ENCODE measurements at places on chromosomes 2 and 18.

GRCh38 chr2:167271932-167272331, 383.7 kb downstream of the XIRP2 start:
- DNase-seq, result no peak

- DNase-seq, result no peak
Observed at GRCh38 chr2:68767031-68767961, 32.7 kb downstream of the ARHGAP25 start.

DNA sequence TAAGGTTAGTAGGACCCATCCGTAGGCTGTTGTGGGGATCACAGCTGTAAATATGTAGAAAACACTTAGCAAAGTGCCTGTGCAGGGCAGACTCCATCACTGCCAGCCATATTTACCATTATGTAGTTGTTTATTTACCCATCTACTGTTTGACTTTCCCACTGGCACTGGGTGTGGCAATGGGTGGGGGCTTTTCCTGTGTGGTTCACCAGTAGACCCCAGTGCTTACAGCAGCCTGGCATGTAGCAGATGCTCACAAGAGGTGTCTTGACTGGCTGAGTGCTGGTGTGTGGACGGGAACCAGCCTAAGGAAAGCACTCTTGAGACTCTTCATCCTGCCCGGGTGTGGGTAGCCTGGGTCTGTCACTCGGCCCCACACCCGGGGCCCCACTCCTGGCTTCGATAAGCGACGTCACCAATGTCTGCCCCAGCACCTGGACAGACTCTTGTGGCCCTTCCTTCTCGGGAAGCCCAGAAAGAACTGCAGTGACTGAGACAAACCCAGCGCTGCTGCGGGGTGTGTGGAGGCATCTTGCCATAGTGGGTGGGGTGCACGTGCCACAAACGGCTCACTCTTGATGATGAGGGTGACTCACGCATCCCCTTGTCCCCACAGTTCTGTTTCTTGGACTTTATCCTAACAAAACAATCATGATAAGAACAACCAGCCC, 78.3 kb downstream of the HDAC4 start:
- no peak for DNase-seq

GRCh38 chr2:10151462-10151861, 28.9 kb downstream of the RRM2 start:
- no peak for DNase-seq

DNA sequence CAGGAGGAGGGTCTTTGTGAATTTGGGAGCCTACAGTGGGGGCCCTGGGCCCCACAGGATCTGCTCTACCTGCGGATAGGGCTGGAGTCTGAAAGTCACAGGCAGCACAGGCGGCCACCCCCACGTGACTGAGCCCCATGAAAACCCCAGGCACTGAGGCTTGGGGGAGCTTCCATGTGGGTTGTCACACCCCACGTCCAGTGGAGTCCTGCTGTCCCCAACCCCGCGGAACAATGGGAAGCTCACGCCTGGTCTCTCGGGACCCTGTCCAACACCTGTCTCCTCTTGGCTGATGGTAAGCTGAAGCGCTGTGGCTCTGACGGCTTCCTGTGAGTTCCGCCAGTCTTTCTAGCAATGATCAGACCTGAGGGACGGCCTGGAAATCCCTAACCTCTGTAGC, 85.8 kb downstream of the PTGR3 start:
- no peak for DNase-seq

DNA sequence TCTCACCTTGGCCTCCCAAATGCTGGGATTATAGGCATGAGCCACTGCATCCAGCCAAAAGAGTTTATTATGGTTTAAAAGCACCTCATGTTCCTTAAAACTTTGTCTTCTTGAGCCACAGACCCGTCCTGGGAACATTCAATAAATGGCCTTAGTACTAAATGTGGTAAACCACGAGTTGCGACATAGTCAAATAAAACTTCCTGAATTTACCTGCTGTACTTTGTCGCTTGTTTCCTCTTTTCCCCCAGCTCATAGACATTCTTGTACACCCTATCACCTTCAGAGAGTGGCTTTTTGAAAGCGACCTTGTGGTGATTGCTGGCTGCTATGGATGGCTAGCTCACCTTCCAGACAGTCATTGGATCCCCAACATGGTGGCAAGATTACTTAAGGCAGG, 310.4 kb downstream of the LRRTM1 start:
- no peak for DNase-seq

GRCh38 chr2:3466966-3467365, 52.4 kb downstream of the ADI1 start:
- no peak for DNase-seq

DNA sequence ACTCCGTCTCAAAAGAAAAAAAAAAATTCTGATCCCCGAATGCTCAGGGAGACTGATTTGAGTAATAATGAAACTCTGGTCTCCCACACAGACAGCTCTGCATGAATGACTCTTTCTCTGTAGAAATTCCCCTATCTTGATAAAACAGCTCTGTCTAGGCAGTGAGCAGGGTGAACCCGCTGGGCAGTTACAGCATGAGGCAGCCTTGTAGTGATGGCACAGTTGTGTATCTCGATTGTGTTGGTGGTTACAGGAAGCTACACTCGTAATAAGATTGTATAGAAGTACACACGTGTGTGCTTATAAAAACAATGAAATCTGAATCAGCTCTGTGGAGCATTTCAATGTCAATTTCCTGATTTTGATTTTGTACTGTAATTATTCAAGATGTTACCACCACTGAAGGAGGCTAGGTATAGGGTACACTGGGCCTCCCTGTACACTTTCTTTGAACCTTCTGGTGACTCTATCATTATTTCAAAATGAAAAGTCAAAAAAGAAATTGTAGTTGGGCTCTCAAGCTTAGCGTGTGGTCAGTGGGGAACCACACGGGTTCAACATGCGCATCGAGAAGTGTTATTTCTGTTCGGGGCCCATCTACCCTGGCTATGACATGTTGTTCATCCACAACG, 34.9 kb upstream of the ATP8B1 start:
- no peak for DNase-seq

DNA sequence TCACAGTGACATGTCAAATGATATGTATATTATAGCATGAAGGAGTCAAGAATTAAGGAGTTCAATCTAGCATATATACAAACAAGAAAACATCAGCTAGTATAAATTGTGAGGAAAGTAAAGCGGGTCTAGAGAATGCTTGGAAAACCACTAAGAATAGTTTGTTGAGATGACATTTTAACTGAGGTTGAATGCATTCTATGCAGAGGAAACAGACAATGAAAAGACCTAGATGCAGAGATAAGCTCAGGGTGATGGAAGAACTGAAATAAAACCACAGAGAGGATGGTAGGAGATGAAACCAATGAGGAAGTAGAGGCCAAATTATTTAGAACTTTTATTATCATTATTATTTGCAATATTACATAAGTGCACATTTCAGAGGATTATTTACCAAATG, 803.6 kb upstream of the FANCL start:
- no peak for DNase-seq

- no peak for DNase-seq
Observed at GRCh38 chr2:167069855-167070254, 181.6 kb downstream of the XIRP2 start.

DNA sequence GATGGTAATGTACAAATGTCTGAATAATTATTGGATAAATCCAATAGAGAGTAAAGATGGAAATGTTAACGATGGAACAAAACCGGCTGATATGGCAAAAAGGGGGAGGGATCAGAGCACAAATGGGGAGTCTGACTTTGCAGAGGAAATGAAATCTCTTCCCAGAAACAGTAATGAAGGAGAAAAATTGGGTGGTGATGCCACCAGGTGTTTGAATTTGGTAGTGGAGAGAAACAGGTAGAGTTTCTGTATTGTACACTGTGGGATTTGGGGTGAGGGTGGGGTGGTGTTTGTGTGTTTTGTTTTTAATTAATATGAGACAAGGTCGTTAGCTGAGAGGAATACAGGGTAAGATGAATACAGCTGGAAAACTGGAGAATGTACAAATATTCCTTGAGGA, 20.4 kb upstream of the XDH start:
- no peak for DNase-seq

GRCh38 chr18:5417342-5417741, 121.8 kb upstream of the ZBTB14 start:
- DNase-seq, result no peak

DNA sequence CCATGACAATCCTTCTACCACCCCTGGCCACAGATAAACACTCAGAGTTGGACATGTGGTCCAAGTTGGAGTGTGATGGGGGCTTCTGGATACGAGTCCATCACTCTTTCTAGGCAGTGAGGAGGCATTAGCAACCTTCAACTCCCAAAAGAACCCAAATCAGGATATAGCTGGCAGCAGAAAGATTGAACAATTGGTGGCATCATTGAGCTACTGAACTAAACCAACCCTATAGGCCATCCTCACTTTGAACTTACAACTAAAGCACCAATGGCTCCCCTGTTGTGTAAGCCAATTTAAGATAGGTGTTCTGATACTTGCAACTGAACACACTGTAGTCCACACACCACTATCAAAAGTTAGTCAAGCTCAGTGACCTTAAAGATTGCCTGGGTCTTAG, 24.0 kb upstream of the MARCO start:
- no peak for DNase-seq

DNA sequence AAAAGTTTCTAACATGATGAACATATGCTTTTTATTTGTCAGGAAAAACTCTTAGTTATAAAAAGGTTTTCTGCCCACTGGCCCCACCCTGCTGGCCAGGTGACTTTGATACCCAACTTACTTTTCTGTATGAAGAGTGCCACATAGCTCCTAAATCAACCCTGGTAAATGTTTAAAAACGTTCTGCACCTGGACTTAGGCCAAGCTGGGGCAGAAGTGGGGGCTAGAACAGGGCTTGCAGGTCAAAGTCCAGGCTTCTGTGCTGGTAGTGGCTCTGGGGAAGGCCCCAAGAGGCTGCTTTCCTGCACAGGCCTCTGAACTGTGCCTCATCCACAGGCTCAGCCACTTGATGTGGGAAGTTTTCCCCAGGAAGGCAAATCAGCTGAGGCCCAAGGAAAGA, 171.7 kb downstream of the ANKRD30B start:
- no peak for DNase-seq

DNA sequence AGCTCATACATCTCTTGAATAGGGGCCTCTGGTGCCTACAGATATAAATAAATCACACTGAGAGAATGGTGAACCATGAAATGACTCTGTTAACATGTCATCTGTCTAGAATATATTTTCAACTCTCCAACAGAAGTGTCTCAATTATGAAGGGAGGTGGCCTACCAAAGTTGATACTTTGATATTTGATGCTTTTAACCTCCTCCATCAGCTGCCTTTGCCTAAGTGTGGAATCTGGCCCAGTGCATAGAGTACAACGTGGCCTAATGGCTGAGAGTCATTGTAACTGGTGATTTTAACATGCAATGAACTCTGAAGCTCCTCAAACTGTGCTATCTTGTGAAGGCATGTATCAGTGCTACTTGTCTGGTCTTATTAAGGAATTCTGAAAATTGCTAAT, 93.4 kb downstream of the MYO3B start:
- DNase-seq, result no peak

DNA sequence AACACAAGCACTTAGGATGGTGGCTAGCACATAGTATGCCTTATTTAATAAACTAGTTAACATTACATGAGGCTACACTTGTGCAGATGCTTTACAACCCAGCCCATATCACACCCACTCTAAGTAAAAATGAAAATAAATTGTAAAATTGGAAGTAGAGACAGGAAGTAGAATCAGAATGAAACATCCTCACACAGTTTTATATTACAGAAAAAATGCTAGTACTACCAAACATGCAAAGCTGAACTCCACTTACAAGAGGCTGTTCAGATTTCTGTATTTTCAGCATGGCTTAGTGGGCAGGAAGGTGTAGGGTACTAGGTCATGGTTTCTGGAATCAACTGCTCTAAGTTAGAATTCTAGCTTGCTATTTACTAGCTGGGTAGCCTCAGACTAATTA, 18.2 kb upstream of the CRIM1 start:
- no peak for DNase-seq

GRCh38 chr2:218086478-218086877, 17.4 kb downstream of the RUFY4 start:
- DNase-seq, result no peak

GRCh38 chr2:62293490-62294271, 97.8 kb downstream of the B3GNT2 start:
- no peak for DNase-seq

DNA sequence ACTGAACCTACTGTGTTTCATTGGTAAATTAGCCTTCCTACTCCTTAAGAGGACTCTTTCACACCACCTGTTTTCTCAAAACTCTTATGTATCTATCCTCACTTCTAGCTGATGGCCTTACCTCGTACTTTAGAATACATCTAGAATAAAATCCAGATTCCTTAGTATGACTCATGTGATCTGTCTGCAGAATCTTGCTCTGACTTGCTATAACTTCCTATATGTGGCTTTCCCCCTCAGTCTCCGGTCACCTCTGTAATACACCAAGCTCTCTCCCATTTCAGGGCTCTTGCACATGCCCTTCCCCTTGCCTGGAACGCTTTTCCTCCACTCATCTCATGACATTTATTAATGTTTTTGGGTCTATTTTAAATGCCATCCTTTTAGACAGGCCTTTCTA, 95.6 kb upstream of the LHCGR start:
- no peak for DNase-seq

GRCh38 chr2:164868563-164869419, 27.2 kb upstream of the COBLL1 start:
- DNase-seq, result no peak

DNA sequence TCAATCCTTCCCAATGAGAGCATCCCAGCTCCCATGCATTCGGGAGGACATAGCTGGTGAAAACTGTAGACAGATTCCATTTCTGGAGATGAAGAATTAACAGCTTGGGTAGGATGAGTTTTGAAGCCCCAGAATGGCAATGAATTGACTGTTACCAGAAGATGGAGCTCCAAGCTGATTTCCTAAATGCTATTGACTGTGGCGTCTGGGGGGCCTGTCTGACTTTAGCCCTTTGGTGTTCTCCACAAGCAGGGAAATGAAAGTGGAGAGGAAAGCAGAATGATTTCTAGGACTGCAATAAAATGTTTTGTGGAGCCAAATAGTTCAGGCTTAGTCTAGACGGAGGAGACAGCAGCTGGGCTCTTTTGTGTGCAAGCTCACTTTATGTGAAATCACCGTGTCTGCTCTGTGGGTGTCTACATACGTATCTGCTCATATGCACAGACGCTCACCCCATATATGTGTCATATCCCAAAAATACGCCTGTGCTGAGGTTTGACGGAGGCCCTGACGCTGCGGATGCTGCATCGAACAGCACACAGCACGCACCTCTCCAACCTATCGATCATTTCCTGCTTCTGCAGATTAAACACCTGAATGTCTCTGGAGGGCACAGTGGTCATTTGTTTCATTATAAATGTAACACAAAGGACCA, 166.4 kb upstream of the PXDN start:
- DNase-seq, result no peak

GRCh38 chr18:58495634-58496033, 133.3 kb downstream of the ALPK2 start:
- no peak for DNase-seq

Data from NCI-H1417 treated with DMSO at 0.1 percent for 48 hours (cell line).